AG04450 (cell line): ENCODE measurements at places on chromosomes 3 and 15.

DNA sequence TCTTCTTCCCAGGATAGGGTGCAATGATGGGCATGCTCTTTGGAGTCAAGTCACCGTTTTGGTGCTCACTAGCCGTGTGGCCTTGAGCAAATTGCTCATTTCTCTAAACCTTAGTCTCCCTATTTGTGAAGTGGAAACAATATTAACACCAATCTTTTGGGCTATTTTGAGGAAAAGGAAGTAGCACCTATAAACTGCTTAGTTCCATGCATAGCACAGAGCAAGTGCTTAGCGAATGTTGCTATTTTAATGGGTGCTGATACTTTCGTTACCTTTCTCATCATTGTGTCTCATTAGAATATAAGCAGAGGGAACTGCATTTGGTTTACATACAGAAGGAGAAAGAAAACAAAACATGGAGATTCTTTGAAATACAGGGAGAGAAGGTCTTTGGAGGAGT, 66.1 kb downstream of the BOC start:
- DNase-seq: no peak

GRCh38 chr3:22990291-22991200, 212.6 kb upstream of the UBE2E2 start:
- no peak for DNase-seq

DNA sequence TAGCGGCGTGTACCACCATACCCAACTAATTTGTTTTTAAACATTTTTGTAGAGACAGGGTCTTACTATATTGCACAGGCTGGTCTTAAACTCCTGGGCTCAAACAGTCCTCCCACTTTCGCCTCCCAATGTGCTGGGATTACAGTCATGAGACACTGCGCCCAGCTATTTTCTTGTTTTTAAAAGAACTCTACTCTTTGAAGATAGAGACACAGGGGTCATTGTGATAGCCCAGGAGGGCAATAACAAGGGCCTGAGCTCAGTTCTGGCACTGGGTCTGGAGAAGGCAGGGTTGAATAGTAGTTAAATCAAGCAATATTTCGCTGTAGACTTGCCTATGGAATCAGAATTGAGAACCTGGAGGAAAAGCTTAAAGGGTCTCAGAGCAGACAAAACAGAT, 98.8 kb downstream of the ANP32A start:
- DNase-seq: no peak

DNA sequence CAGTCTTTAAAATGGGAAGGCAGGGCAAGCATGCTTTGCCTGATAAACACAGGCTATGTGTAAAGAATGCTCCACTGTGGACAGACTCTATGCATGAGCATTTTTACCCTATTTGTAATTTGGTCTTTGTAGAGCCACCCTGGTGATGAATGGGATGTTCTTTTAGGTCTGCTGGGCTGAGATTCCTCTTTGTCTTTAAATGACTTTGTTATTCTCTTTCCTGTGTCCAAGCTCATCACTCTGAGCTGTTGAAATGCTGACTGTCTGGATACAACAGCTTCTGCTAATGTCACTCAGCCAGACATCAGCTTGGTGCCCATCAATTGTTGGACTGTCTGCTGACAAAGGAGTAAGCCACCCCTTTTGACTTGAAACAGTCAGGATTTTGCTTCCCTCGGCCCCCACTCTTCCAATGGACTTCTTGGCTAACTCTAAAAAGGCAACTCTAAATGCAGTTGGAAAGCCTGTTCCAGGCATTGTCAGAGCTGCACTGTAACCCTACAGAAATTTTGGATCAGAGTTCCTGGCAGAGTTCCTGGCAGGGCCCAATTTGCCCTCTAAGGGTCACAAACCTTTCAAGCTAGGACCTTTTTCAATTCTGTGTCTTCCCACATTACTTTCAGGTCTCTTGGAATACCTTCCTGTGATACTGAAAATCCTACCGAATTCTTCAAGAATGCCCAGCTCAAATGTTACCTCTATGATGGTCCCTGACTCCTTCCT, 40.5 kb upstream of the EIF1B start:
- DNase-seq: no peak

- no peak for DNase-seq
Observed at GRCh38 chr15:70315431-70315830, 217.7 kb upstream of the TLE3 start.

- no peak for DNase-seq
Observed at GRCh38 chr3:101027286-101027685, 34.1 kb upstream of the ABI3BP start.

DNA sequence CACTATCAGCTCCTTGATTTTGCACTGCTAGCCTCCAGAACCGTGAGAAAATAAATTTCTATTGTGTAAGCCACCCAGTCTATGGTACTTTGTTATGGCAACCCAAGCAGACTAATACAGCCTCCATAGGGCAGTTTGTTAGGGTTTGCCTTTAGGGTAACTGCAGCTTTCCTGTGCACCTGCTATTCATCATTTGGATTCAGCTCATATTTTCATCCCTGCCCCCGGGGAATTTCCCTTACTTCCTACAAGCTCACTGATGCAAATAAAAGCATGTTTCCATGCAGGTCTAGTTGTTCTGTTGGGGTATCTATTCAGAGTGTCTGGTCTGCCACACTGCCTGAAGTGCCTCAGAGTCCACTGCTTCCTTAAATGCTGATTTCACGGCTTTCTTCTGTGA, 48.6 kb upstream of the ATOSA start:
- no peak for DNase-seq

DNA sequence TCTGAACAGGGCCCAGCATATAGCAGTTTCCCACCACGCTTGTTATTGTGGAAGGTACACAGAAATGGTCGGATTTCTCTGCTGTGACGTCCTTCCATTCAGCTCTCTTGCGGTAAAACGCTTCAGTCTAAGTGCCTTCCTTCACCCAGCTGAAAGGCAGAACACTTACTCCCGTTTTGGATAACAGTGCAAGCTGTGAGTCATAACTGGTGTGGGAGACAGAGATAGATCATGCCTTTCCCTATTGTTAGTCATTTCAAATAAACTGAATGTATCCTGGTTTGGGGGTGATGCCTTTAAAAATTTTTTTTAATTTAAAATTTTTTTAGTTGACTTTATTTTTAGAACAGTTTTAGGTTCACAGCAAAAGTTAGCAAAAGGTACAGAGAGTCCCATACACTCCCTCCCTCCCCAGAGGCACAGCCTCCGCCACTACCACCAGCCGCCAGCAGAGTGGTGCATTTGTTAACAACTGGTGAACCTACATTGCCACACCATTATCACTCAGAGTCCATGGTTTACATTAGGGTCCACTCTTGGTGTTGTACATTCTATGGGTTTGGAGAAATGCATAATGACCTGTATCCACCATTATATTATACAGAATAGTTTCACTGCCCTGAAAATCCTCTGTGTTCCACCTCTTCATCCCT, 94.9 kb upstream of the NSMCE3 start:
- DNase-seq: peak; percentile 65

GRCh38 chr3:186724911-186725310, 7.8 kb downstream of the KNG1 start:
- DNase-seq: no peak

- DNase-seq: no peak
Observed at GRCh38 chr3:127722091-127722784, 49.5 kb downstream of the ABTB1 start.

- no peak for DNase-seq
Observed at GRCh38 chr3:142577696-142578328, 721 bp downstream of the ATR start.

DNA sequence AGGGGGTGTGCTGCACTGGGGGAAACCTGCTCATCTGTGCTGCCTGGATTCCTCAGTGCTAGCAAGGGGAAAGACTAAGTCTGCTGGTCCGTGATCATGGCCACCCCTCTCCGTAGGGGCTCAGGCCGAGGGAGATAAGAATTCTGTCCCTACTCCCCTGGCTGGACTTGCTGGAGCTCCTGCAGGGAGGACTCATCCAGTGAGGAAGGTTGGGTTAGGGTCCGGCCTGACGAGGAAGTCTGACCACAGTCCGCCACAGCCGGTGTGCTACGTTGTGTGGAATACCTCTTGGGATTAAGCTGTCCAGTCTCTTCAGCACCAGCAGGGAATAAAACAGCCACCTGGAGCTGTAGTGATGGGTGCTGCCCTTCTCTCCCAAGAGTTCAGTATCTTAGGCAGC, 1309.1 kb upstream of the CADM2 start:
- DNase-seq: no peak

- no peak for DNase-seq
Observed at GRCh38 chr3:62835554-62836236, 39.5 kb downstream of the CADPS start.

- DNase-seq: no peak
Observed at GRCh38 chr3:30642849-30643361, 36.5 kb downstream of the TGFBR2 start.

GRCh38 chr3:136465296-136465695, 215.2 kb downstream of the PCCB start:
- DNase-seq: no peak
